ENCODE measurements at places on chromosomes 2 and 18. TPM values are rescaled to one million over a fixed set of nuclear protein-coding genes. Genes with fewer than 3 reads are reported as not detected.

The ABCB11 gene
- total RNA-seq: 0.17 TPM

The DTNA gene
- 139 TPM for total RNA-seq

The MAB21L4 gene
- total RNA-seq: not detected

The SERPINB13 gene
- total RNA-seq: not detected

The MEP1B gene
- total RNA-seq: not detected

The UGT1A3 gene
- not detected for total RNA-seq

The SLC9A4 gene
- not detected for total RNA-seq

The POLE4 gene
- total RNA-seq: 42.6 TPM

Data from right cardiac atrium (tissue), 5 donors.